ENCODE measurements at places on chromosomes 1 and 21.

GRCh38 chr21:38243732-38244406 is 12.9 kb upstream of the KCNJ15 start:
- DNase-seq = no peak

- no peak for DNase-seq
Measured at GRCh38 chr1:198638894-198639635, at the start of gene PTPRC. Gene PTPRC, plus strand, starts transcription at chr1:198639040. Its CDS starts 229 bp downstream, at chr1:198639269.

GRCh38 chr1:225468270-225469020 is 40.6 kb upstream of the LBR start:
- no peak for DNase-seq

GRCh38 chr1:185080422-185080821 is 35.1 kb downstream of the RNF2 start:
- DNase-seq = no peak

GRCh38 chr21:34008618-34009017 is 64.8 kb upstream of the MRPS6 start:
- no peak for DNase-seq

DNA sequence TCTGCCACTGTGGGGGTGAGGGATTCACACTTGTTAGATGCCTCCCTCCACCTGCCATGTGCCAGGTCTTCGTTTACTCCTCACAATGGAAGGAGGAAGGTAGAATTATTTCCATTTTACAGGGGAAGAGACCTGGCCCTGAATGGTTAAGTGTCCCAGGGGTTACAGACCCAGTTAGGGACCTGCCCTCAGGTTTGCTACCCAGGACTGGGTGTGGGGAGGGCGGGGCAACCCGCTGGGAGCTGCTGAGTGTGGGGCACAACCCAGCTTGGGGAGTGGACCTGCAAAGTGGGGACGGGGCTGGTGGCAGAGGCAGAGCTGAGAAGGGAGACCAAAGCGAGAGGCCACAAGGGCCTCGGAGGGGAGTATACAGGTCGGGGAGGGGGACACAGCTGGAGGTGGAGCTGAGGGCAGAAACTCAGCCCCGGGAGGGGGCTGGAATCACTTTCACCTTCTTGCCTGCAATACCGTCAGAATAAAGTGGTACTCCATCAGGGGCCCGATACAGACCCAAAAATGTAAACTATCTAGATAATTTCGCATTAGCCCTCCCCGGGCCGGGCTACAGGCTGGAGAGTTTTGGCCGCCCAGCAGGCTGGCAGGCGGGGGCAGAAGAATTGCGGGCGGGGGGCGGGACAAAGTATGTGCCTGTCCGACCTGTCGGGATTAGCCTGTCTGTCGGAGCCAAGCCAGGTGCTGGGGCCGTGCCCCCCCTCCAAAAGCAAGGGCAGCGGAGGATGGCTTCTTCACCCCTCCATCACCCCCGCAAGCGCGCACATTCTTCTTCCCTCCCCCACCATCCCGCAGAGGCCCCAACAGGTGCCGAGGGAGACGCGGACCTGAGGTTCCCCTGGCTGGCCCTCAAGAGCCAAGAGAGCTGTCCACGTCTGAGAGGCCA is 1.4 kb downstream of the RSPO1 start:
- no peak for DNase-seq

- no peak for DNase-seq
Measured at GRCh38 chr1:188782220-188782841, 1695.3 kb downstream of the BRINP3 start.

Measured in fibroblast of gingiva (primary cell).